ENCODE measurements at places on chromosomes 3 and 15.

DNA sequence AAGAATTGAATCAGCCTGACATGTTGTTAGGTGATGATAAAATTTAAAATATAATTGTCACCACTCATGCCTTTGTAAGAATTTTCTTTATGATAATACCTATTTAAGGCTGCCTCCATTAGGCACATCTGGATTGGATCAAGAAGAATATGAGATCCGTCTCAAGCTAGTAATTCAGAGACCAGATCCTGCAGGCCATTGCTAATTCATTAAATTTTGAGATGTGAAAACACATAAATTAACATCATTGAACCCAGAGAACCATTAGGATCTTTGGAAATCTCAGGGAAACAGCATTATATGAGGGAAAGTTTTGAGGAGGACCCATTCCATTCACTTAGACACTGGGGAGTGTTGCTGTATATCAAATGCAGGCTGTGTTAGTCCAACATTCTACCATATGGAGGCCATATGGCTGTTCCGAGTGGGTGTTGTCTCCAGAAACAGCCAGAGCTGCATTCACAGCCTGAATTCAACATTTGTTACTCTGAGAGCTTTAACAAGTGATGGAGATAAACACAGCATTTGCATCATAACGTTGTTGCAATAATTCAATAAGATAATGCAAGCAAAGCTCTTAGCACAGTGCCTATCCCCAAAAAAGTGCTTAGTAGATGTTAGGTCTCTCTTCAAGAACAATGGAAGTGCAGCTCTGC lies 67.4 kb downstream of the DTWD1 start:
- DNase-seq, result no peak

GRCh38 chr15:66906668-66907614 lies 158.5 kb upstream of the SMAD3 start:
- no peak for DNase-seq

- DNase-seq, result no peak
Measured at GRCh38 chr3:133025546-133025945, 12.6 kb upstream of the TMEM108 start.

DNA sequence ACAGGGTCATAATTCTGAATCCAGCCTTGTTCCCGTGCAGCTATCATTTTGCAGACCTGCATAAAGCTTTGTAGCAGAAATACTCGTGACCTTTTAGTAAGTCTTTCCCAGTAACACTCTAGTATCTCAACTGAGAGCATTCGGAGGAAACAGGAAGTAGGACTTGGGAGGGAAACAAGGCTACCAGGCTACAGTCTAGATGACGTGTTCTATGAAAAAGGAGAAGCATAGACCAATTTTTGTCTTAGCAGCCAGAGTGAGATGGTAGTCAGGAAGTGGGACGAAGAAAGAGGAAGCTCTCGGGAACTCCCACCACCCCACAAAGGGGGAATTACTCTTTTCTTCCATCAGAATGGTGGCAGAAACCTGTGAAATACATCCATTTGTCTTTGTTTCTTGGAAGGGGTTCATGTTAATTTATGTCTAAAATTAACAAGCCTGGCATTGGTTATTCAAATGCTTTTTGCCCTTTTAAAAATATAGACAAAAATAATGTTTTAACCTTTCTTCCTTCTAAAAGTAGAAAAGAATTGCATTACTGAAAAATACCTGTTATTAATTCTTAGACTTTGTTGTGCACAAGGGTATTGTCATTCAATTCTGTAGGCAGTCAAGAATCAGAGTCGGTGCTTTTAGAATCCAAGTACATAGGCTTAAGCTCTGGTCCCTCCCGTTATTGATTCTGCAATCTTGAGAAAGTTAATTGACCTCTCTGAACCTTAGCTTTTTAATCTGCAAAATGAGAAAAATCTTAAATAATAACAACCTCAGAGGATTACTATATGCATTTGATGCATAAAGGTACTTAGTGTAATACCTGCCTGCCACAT lies 1.6 kb upstream of the SUCNR1 start:
- no peak for DNase-seq

DNA sequence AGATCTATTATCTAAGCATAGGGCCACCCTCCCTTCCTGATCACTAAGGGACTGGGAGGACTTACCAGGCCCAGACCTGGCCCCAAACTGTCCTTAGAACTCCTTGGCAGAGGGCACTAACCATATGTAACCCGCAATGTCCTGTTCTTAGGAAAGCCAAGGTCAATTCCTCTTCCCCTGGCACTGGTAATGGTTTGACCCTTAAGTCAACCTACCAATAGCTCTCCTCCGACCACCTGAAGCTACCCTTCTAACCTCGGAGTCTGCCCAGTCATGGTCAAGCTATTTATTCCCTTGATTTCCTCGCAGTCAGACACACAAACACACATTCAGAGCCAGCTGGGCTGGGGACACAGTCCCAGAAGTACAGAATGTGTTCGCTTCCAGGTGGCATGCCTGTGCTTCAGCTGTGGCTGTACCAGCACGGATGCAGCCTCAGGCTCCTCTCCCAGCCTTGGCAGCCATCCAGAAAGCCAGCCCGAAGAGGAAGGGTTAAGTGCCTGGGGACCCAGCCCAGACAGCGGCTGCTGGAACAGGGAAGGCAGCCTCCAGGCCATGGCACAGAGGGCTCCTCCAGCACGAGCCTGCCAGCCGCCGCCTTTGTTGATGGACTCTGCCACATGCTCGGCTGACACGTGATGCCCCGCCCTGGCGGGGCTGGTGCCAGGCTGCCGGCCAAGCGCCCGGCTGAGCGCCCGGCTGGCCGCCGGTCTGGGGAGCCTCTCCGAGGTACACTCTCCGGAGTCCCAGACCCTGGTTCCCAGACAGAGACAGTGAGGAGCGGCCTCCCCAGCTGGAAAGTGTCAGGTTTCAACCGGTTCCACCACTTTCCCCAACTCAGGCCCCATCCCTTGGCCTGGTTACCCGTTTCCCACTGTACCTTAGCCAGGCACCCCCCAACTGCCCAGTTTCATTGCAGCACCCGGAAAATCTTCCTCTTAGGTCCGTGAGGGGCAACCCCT lies 5.5 kb downstream of the BMF start:
- peak; percentile 97 for DNase-seq

DNA sequence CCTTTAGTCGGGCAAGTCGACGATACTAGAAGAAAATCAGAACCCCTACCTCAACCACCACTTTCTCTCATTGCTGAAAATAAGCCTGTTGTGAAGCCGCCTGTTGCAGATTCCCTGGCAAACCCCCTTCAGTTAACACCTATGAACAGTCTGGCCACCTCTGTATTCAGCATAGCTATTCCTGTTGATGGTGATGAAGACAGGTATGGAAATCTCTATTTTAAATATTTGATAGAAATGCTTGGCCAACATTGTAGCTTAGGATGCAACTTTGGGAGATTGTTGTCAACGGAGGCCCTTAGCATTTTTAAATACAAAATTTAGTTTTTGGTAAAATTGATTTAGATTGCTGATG lies 3.0 kb downstream of the TSC22D2 start:
- DNase-seq, result no peak

DNA sequence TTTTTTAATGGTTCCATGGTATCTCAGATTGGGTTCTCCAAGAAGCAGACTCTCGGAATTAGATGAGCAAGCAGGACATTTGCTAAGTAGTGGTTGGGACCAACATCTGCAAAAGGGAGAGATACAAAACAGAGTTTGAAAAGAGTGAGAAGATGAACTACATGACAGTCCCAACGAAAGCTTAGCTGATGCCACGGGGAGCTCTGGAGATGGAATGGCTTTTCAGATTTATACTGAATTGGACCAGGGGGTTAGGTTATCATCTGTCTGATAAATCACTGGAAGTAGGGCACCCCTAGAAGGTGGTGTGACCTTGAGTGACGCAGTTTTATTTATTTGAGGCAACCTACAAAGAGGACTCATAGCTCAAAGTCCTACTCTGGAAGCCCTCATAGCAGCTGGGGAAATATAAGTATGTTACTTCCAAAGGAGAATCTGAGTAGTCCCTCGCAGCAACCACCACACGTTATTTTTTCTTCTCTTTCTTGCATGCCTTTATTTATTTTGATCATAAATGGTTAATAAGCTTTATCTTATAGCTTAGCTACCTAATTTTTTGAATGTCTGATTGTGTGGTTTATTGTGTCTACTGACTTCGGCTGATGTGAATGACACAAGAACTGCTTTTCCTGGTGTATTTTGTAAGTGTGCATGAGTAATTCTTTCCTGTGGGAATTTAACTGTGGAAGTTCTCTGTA lies 815.4 kb downstream of the SQOR start:
- DNase-seq, result no peak

- no peak for DNase-seq
Measured at GRCh38 chr3:61169621-61170251, 81.5 kb downstream of the FHIT start.

GRCh38 chr3:14884665-14885064 lies 62.7 kb upstream of the NR2C2 start:
- no peak for DNase-seq

GRCh38 chr15:53586799-53587198 lies 172.7 kb downstream of the WDR72 start:
- peak; percentile 9 for DNase-seq

Data from SJCRH30 (cell line).